IPS DF 19.7 (cell line): ENCODE measurements at places on chromosomes 16 and 17.

DNA sequence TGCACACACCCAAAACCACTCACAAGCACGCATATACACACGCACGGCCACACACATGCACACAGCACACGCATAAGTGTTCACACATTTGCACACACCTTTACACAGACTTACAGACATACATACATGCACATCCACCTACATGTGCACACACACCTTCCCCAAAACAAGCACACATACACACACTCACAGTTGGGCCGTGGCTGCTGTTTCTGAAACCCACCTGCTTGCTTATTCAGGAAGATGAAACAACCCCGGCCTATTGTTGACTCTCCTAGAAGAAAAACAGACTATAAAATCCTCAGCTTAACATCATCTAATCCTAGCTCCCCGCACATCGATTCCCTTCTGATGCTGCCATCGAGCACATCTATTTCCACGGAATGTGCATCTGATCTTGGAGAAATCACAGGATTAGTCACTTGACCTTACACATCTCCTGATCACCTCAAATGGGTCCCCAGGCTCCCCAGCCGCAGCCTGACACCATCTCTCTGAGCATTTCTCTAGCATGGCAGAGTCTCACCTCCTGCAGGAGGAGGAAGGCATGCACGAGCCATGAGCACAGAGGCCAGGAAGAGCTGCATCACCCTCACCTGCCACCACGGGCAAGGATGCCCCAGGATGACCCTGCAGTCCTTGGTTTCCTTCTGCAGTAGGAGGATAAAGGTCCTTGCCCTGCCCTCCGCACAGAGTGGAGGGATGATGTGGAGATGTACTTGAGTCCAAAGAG is 105.8 kb upstream of the CDH5 start:
- DNase-seq, result no peak

DNA sequence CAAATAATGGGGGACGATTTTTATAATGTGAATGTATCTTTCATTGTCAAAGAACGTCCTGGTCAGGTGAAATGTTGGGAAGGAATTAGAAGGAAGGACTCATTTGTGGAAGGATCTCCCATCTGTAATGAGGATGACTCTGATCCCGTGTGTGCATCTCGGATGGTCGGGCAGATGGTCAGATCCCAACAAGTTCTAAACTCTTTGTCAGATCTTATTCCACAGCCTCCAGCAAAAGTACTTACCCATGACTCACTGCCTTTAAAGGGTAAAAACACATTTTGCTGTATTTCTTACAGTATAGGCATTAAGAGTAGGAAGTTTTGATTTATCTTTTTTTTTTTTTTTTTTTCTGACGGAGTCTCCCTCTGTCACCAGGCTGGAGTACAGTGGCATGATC is 539 bp upstream of the KRTAP4-8 start:
- no peak for DNase-seq

- no peak for DNase-seq
Measured at GRCh38 chr16:2043667-2044451, 3.8 kb downstream of the NTHL1 start.

GRCh38 chr17:64787921-64788271 is 125.8 kb upstream of the SMURF2 start:
- DNase-seq, result no peak

DNA sequence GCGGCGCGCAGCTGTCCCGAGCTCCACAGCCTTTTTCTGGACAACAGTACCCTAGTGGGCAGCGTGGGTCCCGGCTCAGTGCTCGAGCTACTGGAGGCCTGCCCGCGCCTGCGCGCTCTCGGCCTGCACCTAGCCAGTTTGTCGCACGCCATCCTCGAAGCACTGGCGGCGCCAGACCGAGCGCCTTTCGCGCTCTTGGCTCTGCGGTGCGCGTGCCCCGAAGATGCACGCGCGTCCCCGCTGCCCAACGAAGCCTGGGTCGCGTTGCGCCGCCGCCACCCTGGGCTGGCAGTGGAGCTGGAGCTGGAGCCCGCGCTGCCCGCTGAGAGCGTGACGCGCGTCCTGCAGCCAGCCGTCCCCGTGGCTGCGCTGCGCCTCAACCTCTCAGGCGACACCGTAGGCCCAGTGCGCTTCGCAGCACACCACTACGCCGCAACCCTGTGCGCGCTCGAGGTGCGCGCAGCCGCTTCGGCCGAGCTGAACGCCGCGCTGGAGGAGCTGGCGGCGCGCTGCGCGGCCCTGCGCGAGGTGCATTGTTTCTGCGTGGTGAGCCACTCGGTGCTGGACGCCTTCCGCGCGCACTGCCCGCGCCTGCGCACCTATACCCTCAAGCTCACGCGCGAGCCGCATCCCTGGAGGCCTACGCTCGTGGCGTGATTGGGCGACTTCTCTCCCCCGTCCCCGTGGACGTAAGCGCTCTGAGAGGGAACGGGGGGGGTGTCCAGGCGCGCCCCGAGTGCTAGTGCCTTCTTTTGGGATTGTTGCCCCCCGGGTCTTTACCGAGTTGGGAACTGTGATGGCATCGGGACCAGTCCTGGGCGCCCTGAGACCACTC is 1.2 kb upstream of the HSF4 start:
- no peak for DNase-seq

GRCh38 chr17:6699997-6700947 is 12.9 kb downstream of the SLC13A5 start:
- DNase-seq, result no peak

DNA sequence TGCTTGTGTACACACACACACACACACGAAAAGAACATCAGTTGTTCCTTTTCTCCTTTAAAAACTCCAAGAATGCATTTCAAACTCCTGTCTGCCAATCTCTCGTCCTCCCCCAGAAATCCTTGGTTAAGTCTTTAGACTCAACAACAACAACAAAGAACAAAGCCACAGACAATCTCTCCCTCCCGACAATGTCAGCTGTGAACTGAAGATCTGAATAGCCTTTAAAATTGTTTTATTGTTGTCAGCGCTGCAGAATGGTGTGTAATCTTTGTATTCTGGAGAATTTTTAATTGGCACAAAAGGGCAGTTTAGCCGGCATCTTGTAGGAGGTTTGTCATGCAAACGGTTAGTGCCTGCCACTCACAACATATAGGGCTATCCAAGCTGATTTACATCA is 219.5 kb downstream of the MSI2 start:
- no peak for DNase-seq

DNA sequence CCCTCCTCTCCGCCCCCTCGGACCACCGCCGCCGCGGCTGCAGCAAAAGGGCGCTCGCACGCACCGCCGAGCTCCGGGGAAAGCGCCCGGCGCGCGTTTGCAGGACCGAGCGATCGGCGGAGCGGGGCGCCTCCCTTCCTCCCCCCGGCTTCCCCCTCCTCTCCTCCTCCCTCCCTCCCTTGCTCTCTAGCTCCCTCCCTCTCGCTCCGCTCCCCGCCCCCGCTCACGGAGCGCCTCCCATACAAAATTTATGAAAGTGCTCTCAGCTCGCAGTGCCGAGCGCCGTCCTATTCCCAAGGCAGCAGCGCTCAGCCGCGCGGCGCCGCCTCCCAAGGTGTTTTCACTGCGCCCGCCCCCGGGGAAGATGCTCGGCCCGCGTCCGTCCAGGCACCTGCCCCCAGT is at the start of gene RTN4RL1:
Gene RTN4RL1, minus strand, starts transcription at position 115 of the 402 bp plus-strand sequence. CDS start 469 bp downstream, outside the sequence.
- DNase-seq, result no peak

DNA sequence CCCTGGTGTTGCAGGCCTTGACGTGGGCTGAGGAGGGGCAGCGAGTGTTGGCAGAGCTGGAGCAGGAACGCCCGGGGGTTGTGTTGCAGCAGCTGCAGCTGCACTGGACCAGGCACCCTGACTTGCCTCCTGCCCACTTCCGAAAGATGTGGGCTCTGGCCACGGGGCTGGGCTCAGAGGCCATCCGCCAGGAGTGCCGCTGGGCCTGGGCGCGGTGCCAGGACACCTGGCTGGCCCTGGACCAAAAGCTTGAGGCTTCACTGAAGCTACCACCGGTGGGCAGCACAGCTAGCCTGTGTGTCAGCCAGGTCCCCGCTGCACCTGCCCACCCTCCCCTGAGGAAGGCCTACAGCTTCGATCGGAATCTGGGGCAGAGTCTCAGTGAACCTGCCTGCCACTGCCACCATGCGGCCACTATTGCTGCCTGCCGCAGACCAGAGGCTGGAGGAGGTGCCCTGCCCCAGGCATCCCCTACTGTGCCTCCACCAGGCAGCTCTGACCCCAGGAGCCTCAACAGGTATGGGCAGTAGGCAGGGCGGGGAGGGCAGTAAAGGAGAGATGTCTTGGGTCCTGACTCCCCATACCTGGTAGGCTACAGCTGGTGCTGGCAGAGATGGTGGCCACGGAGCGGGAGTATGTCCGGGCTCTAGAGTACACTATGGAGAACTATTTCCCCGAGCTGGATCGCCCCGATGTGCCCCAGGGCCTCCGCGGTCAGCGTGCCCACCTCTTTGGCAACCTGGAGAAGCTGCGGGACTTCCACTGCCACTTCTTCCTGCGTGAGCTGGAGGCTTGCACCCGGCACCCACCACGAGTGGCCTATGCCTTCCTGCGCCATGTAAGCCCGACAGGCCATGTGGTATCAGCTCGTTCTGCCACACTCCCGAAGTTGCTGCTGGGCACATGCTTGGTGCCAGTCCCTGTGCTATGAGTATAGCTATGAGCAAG is 5.6 kb downstream of the PLEKHG4 start:
- peak; percentile 45 for DNase-seq

DNA sequence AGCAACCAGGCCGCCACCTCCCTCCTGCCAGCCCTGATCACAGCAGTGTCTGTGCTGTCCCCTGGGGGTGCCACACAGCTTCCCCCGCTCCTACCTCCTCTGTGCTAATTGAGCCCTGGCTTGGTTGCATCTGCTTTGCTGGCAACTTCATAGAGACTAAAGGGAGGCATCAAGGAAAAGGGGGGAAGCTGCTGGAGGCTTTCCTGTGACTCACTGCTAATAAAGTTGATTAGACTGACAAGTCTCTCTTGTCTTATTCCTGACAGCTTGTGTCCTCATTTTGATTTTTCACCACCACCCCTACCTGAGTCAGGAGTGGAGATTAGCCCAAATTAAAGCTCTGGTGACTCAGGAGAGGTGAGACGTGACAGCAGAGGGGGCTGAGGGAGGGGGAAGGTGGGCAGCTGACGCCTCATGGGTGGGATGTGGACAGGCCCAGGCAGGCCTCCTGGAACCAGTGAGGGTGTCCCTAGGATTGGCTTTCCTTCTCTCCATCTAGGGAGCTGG is 310.0 kb downstream of the CBLN1 start:
- DNase-seq, result no peak

DNA sequence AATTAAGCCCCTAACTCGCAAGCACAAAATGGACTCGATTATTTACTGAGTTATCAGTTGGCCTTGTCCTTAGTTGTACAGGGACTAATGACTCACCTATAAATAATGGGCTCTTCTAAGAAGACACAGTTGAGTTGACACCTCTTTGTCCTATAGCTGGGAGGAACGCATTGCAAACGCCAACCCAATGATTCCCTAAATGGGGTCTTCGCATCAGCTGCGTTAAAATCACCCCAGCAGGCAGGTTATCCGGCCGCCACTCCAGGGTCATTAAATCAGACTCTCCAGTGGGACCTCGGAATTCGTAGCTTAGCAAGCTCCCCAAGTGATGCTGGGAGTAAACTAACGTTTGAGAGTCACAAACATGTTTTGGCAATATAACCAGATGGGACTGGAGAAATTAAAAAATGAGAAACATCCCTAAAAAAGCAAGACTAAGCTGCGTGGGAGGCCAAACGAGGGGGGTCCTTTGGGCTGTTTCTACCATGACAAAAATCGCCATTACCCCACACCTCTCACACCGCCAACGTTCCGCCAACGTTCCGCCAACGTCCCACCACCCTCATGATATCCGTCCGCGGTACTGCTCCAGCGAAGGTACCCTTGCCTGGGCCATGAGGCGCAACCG is 932 bp upstream of the NFE2L1 start:
- no peak for DNase-seq

GRCh38 chr17:35981908-35982330 is 622 bp upstream of the CCL16 start:
- no peak for DNase-seq

DNA sequence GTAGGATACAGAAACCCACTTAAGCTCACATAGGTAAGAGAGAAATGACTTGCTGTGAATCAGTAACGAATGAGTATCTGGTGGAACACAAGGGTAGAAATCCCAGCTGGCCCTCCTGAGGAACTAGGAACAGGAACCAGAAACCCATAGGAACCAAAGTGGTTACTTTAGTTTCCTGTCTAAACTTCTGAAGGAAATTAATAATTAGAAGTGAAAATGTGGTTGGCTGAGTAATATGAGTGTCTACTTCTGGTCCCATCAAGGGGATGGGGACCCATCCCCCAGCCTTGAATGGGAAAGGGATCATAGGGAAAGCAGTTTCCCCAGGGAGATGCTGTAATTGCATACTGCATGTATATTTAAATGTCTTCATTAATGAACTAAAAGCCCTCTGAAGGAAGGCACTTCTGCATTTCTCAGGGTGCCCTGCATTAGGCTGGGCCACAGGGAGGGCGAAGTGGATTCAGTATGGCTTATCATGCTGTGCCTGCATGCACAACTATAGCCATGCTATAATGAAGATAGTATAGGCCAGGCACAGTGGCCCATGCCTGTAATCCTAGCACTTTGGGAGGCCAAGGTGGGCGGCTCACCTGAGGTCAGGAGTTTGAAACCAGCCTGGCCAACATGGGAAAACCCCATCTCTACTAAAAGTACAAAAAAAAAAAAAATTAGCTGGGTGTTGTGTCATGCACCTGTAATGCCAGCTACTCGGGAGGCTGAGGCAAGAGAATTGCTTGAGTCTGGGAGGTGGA is 45.6 kb downstream of the CYB5B start:
- no peak for DNase-seq

DNA sequence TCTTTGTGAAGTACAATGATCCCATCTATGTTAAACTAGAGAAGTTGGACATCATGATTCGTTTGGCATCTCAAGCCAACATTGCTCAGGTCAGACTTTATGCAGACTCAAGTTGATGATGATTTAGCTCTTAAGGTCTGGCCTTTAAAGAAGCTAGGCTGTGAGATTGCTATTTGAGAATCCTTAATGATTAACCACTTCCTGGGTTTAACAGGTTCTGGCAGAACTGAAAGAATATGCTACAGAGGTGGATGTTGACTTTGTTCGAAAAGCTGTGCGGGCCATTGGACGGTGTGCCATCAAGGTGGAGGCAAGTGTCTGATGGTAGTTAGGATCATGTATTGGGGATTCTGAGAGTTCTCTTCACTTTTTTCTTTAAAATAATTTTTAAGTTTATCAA is 40.3 kb downstream of the AP2B1 start:
- DNase-seq, result no peak

GRCh38 chr17:59641799-59642484 is 22.2 kb downstream of the CLTC start:
- DNase-seq, result no peak

- no peak for DNase-seq
Measured at GRCh38 chr17:56110463-56111135, 42.7 kb upstream of the ANKFN1 start.

DNA sequence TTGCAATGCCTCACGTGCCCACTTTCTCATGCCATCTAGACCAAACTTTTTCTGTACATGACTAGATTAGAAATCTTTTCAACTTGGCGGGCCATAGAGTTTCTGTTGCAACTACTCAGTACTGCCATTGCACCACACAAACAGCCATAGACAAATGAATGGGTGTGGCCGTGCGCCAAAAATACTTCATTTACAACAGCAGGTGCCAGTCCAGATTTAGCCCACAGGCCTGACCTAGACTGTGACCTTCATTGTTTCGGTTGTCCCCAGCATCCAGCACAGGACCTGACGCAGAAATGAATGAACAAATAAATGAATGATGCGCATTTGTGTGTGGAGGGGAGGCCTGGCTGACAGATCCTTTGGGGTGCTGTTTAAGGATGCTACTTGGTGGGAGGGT is 14.3 kb upstream of the PDK2 start:
- no peak for DNase-seq

- DNase-seq, result no peak
Measured at GRCh38 chr17:28499684-28500357, 6.3 kb upstream of the FOXN1 start.
